ENCODE measurements at places on chromosomes 3 and 15. TPM values are rescaled to one million over a fixed set of nuclear protein-coding genes. Genes with fewer than 3 reads are reported as not detected.
A peak's percentile ranks its signal among the peaks of the same experiment; 100 is the strongest.

GRCh38 chr15:77025083-77025901 lies 30.4 kb downstream of the PSTPIP1 start:
- H3K4me3 ChIP-seq: no peak overlapping the region
- no peaks in the 10 kb centered on the region for H3K27me3 ChIP-seq
- no peak for DNase-seq
- no peak overlapping the region for H3K27ac ChIP-seq
- H3K4me1 ChIP-seq: peaks cover 7% of the 10 kb centered on the region

GRCh38 chr3:50165910-50166538 lies 10.9 kb downstream of the SEMA3F start:
- H3K4me1 ChIP-seq: peaks cover 52% of the 10 kb centered on the region
- no peaks in the 10 kb centered on the region for H3K36me3 ChIP-seq
- DNase-seq: peak; percentile 86
- H3K27ac ChIP-seq: peak overlapping the region; percentile 58

- H3K27ac ChIP-seq: no peak overlapping the region
- H3K27me3 ChIP-seq: no peaks in the 10 kb centered on the region
- no peaks in the 10 kb centered on the region for H3K36me3 ChIP-seq
- DNase-seq: no peak
- H3K4me3 ChIP-seq: no peak overlapping the region
These were observed 43.4 kb downstream of the COLQ start for GRCh38 chr3:15477951-15478639.

Gene ZNF80
- total RNA-seq: not detected

Gene ARPIN
- total RNA-seq: 28.5 TPM
